CD4-positive, alpha-beta T cell treated with Interleukin-12 subunit alpha and Interleukin-12 subunit beta, for 1 hour (primary cell): ENCODE measurements at places on chromosomes 5 and 9.

GRCh38 chr5:76625087-76625815 lies 2.0 kb upstream of the F2RL2 start:
- no peak for DNase-seq

DNA sequence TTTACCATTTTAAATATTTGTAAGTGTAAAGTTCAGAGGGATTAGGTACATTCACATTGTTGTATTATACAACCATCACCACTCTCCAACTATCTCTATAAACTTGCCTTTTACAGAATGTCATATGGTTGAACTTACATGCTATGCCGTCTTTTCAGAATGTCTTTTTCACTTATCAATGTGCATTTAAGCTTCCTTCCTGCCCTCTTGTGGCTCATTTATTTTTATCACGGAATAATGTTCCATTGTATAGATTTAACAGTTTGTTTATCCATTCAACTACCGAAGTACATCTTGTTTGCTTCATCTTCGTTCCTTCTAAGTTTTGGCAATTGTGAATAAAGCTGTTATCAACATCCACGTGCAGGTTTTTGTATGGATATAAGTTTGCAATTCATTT lies 133.3 kb upstream of the C6 start:
- no peak for DNase-seq

- DNase-seq, result no peak
These were observed 88.0 kb upstream of the NFIB start for GRCh38 chr9:14401911-14402310.

GRCh38 chr9:3436629-3437420 lies 89.0 kb downstream of the RFX3 start:
- DNase-seq, result no peak

- no peak for DNase-seq
These were observed 6.4 kb downstream of the B4GALT7 start for GRCh38 chr5:177606071-177607051.

GRCh38 chr9:36995927-36996705 lies 38.0 kb downstream of the PAX5 start:
- DNase-seq, result peak; percentile 54

DNA sequence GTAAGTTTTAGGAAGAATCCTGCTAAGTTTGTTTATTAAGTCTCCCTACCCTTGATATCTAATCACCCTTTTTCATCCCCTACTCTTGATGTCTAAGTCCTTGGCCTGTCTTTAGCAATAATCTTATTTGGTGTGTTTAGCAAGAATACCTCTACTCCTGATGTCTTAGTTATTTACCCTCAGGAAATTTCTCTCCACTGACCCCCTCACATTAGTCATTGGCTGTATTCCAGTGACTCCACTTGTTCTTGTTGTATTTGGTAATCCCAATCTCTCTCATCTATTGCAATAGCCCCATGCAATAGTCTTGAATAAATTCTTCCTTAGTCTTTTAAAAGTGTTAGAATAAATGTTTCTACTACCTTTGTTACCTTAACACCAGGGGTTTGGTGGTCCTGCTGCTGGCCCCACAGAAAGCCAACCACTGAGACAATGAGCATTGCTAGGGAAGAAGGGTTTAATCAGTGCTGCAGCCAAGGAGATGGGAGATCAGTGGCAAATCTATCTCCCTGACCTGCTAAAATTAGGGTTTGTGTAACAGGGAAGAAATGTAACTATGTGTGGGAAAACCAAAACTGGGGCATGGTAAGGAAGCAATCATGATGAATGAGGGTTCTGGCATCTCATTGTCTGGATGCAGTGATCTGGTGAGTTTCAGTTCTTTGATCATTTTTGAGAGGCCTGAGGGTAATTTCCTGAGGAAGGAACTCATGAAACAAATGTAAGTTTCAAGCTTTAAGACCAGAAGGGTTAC lies 236.4 kb upstream of the DAB2 start:
- DNase-seq, result no peak

DNA sequence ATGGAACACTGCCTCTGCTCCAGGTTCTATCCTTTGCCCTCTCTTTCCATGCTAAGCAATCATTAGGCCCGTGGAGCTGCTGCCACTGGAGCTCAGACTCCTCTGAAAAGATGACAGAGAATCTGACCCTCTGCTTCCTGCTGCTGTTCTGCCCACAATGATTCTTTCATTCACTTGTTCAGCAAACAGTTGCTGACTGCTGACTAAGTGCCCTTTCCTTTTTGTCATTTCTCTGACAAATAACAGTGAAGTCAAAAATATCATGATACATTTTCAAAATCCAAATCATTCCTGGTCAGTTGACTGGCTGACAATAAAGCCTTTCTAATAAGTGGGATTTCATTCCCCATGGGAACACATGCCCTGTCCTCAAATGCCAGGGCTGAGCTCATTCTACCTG lies 110.1 kb downstream of the SIL1 start:
- no peak for DNase-seq

- DNase-seq, result no peak
These were observed 72.8 kb upstream of the PITX1 start for GRCh38 chr5:135106610-135107471.

DNA sequence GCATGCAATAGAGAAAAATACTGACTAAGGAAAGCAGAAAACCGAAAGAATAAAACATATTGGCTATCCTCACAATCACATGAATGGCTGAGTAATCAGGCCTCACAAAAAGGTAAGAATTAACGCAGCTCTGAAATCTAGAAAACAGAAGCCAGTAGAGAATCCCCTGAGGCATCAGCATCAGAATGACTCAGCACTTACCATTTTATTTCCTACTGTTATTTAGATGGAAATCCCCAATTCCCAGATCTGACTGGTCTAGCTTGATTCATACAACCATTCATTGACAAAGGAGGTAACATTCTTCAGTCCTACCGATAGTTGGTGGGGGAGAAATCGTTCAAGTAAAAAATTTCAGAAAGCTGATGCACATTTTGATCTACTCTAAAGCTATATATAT lies 1408.4 kb upstream of the WWC1 start:
- DNase-seq, result no peak

GRCh38 chr5:147534172-147534951 lies 24.5 kb upstream of the DPYSL3 start:
- no peak for DNase-seq

GRCh38 chr5:95471487-95471886 lies 80.3 kb downstream of the FAM81B start:
- no peak for DNase-seq

DNA sequence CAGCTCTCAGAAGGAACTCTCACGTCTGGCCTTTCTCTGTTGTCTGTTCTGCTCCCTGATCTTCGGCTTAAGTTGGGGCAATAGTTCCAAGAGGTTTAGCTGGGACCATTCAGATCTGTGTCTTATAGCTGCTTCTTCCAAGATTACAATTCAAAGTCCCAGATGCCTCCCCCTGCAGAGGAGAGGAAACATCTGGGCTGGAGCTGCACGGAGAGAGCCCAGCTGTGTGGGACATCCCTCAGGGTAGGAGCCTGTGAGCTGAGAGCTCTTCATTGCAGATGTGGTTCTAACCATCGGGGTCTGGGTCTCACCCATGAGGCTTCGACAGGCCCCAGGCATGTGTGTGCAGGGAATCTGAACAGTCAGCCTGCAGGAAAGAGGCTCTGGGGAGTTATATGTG lies 9.0 kb upstream of the PHF19 start:
- no peak for DNase-seq

- no peak for DNase-seq
These were observed 218.8 kb downstream of the PDE4D start for GRCh38 chr5:59674763-59675162.

GRCh38 chr9:114122136-114123027 lies 23.3 kb upstream of the KIF12 start:
- no peak for DNase-seq
